ENCODE measurements at places on chromosomes 7 and 10.

DNA sequence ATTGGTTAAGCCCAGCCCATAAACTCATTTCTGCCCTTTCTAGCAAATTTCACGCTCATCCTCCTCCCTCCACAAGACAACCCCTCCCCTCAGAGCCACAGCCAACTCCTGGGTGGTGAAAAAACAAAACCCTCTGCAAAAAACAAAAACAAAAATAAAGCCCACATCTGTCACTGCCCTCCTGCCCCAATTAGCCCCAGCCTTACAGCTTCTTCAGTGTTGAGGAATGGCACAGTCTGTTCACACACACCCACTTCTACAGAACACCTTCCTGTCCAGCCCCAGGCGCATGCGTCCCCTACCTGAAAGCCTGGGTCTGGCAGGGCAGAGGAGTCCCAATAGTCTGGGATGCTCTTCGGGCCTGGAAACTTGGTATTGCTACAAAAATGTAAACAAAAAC, 34.4 kb downstream of the PARP12 start:
- DNase-seq, result no peak

DNA sequence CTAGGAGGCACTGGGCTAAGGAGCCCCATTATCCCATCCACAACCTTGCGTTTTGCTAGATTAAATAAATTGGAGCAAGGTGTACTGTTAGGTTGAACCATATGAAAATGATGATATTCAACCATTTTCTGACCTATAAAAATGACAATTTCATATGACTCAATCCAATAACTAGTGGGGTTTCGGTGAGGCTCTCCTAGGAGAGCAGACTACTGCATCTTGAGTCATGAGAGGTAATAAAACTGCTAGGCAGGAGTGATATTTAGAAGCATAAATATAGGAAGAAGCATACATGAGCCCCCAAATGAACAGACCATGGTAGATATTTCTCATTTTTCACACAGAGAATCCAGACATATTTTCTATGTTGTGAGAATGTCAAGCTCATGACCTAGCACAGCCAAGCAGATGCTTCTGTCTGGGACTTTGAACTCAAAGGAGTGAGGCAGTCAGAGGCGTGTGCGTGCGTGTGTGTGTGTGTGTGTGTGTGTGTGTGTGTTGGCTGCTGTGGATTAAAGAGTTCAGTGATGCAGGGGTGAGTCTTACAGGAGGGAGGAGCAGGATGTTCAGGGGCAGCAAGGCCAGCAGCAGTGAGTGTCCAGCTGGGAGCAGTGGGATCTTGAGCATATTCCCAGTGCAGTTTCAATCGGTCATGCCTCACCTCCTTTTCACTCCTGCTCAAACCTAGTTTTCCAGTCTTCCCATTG, 17.8 kb upstream of the WDR11 start:
- DNase-seq, result no peak

DNA sequence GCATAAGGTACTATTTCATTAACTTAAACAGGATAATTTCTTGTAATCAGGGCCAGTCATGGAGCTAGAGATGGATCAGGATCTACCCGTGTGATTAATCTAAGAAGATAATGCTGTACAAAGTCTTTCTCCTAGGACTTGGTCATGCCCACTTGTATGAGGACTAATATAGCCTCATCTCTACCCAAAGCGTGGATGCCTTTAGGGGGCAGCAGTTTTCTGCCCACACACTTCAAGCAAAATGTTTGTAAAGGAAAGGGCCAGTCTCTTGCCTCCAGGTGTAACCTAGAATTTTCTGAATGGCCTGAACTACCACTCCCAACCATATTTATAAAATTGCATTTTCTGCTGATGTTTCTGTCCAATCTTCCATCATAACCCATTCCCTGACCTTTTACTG, 764.0 kb upstream of the IGFBP3 start:
- DNase-seq, result no peak

GRCh38 chr10:3720228-3721019, 64.6 kb downstream of the KLF6 start:
- peak; percentile 17 for DNase-seq

DNA sequence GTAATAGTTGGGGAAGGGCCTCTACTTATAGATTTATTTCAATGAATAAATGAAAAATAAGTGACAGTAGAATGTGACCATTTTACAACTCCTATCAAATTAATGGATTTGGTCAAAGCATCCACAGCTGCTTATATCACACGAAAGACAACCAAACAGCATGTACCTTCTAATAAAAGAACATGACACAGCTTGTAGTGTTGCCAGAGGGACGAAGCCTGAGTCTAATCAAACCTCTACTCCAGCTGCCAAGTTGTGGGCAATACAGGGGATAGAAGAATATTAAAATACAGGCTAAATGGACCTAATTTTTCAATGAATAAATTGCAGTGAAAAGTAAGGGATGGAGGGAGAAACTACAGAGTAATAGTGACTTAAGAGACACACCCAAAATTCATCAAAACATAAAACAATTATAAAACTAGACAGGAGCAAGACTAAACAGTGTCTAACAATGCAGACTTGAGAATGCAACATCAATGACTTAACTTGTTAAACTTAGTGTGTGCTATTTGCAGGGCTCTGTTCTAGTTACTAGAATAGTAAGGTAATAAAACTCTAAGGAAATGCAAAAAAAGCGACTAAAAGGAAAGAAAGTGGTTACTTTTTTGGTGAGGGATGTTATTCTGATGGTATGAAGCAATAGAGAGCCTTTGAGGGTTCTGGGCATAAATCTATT, 853.8 kb downstream of the GRM8 start:
- no peak for DNase-seq
